Iris pigment epithelial cell (primary cell): ENCODE measurements at places on chromosomes 2 and 18.

DNA sequence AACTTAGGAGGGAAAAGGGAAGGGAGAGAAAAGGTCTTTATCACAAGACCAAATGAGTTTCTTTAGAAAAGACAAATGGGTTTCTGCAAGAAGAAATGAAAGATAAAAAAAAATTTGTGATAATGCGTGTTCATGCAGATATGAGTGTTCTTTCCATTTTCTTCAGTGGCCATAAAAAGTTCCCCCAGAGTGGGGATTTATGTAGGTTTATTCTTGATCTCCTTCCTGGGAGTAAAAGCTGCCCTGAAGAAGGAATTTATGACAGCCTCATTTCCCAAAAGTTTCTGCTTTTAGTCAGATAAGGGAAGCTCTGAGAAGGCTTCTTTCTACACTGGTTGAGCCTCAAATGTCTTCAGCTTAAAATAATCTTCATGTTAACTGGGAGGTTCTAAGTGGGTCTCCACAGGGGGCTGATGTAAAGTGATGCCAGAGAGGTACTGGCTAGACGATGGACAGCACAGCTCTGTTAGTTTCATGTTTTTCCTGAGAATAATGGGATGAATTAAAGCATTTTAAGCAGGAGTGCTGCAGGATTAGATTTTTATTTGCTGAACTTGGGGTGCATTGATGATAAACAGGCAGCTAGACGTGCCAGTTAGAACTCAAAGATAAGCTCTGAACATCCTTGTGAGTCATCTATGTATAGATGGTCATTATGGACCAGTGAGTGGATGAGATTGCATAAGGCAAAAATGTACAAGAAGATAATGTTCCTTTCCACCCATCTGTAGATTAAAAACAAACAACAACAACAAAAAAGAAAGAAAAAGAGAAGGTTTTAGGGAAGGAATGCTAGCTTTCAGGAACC, 99.4 kb upstream of the MSH2 start:
- peak; percentile 54 for DNase-seq

GRCh38 chr2:124778076-124778475, 753.0 kb downstream of the CNTNAP5 start:
- DNase-seq, result peak; percentile 4

GRCh38 chr18:2657788-2658458, 2.4 kb downstream of the SMCHD1 start:
- peak; percentile 91 for DNase-seq

GRCh38 chr18:47248604-47249313, 2.7 kb downstream of the SKOR2 start:
- DNase-seq, result no peak
